MG63 (cell line): ENCODE measurements at places on chromosomes 7 and 10.

DNA sequence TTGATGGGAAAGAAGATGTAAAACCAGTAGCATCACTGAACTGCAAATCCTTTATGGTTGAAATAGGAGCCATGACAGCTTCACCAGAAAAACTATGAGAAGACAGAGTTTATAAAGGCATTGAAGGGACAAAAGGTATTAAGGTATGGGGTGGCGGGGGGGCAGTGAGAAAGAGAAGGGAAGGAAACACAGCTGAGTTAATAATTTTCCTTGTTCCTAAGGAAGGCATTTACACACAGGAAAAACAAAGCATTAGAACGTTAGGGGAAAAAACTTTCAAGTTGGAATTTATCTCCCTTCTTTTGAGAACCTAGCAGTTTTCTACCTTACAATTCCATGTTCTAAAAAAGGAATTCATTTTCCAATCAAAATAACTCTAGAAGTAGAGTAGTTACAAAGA, 4.4 kb downstream of the LARP4B start:
- no peak for DNase-seq

DNA sequence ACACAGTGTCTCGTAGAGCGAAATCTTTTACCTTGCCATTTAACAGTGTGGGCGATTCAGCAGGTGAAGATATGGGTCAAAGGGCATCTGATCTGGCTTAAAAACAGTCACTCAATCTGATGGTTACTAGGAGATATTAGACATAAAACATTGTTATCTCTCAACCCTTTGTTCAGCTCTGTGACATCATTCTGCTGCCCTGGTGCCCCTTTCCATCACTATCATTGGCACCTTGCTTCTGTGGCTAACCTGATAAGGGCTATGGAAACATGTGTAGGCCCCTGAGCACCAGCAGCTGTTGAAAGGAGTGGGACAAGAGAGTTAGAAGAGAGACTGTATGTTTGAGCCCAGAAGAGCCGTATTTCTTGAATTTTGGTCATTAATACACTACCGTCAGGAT, 650.3 kb downstream of the PHTF2 start:
- DNase-seq, result no peak

GRCh38 chr7:70408891-70409290, 723.1 kb upstream of the GALNT17 start:
- no peak for DNase-seq

DNA sequence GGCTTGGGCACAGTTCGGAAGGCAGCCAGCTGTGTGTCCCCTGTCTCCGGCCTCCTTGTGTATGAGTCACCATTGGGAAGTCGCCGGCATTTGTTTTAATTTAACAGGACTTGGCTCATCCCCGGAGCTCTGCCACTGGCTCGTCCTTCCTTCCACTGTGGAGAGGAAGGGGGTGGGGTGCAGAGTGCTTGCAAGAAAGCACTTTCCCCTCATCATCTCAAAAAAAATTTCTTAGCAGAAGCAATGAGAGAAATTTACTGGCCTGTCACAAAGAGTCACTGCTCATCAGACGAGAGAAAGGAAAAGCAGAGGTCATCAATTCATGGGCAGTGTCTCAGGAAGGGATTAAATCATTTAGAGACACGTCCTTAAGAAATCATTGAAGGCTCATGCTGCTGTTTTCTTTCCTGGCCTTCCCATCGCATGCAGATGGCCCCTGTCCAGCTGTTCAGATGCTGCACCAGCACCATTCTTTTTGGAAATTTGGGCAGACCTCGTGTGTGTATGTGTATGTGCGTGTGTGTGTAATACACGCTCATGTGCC, 93.3 kb downstream of the BMS1 start:
- DNase-seq, result peak; percentile 22

DNA sequence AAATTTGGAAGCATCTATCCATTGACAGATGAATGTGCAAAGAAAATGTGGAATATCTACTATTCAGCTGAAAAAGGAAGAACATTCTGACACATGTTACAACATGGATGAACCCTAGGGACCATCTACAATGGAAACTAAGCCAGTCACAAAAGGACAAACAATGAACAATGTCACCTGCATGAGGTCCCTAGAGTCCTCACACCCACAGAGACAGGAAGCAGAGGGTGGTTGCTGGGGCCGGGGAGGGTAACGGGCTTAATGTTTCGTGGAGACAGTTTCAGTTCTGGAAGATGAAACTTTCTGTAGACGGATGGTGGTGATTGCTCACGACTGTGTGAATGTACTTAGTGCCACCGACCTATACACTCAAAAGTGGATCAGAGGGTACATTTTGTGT, 282.9 kb downstream of the ADARB2 start:
- DNase-seq, result no peak

DNA sequence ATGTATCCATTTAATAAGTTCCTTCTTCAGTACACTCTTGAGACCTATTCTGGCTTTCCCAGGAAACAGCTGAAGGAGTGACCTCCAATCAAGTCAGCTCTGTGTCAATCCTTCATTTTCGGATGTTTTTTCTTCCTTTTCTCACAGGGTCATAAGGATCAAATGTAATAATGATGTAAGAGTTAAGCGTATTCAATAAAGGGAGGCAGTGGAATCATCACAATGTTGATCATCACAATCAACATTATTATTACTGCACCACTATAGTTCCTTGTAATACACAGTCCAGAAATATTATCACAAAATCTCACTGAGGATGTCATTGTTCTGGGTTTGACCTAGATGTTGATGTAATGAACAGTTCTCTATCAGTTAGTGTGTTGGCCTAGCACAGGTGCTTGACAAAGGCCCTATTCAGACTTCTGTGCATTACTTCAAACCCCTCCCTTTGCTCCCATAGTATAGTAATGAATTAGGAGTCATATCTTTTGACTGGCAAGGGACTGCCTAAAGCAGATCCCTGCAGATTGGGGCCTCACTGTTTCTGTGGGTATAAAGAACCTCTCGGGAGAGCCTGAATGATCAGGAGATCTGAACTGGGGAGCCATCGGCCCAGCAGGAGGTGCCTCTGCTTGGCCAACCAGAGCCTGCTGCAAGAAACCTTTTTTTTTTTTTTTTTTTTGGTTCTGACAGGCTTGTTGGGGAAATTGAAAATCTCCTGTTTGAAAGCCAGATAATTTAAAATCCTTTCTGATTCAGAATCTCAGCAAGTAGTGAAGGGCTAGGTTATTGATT, 100.6 kb downstream of the KAT6B start:
- DNase-seq, result no peak

GRCh38 chr10:486206-486605, 203.3 kb downstream of the DIP2C start:
- peak; percentile 72 for DNase-seq

DNA sequence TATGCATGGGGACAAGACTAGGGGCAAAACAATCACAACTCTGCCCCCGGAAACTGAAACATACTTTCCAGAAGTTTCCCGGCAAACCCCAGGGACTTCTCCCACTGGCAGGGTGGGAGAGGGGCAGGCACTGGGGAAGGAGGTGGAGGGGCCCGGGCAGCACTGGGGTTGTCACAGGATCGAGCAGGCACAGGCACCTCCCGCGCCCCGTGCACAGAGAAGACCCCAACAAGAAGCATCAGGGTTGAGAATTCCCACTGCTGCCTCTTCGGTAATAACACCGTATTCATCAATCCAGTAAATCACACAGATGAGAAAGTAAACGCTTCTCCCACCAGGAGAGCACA, 490.5 kb downstream of the PTPRN2 start:
- DNase-seq, result no peak

DNA sequence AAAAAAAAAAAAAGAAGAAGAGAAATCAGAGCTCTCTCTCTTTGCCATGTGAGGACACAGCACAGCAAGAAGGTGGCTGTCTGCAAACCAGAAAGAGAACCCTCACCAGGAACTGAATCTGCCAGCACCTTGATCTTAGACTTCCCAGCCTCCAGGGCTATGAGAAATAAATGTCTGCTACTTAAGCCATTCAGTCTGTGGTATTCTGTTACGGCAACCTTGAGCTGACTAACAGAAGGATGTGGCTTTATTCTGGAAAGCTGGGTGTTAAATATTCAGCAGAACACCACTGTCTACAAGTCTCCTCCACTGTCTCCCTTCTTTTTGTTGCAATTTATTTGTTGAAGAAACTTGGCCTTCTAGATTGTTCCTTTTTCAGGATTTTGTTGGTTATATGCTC, 5.0 kb downstream of the COL26A1 start:
- no peak for DNase-seq

GRCh38 chr7:80139236-80139635, 4.6 kb downstream of the GNAI1 start:
- DNase-seq, result no peak

GRCh38 chr7:80410081-80410480, 101.8 kb downstream of the GNAT3 start:
- DNase-seq, result no peak
